ENCODE measurements at places on chromosomes 4 and X.
A peak's percentile ranks its signal among the peaks of the same experiment; 100 is the strongest.

GRCh38 chr4:10589321-10589720, 95.2 kb downstream of the CLNK start:
- DNase-seq: no peak

DNA sequence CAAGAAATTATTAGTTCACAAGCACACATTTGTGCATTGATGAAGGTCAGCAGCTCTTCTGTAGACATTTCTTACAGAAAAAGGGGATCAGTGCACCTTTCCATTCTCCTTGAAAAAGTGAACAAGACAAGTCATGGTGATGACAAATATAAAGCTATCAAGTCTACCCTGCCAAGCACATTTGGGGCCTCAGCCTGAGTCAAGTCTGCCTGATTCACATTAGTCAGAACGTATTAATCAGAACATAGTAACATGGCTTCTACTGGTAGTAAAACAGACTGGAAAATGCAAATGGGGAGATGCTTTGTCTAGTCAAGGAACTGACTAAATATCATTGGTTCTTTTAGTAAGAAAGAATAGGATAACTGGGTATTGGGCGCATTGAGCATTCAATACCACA, 2305.1 kb downstream of the PCDH7 start:
- no peak for DNase-seq

DNA sequence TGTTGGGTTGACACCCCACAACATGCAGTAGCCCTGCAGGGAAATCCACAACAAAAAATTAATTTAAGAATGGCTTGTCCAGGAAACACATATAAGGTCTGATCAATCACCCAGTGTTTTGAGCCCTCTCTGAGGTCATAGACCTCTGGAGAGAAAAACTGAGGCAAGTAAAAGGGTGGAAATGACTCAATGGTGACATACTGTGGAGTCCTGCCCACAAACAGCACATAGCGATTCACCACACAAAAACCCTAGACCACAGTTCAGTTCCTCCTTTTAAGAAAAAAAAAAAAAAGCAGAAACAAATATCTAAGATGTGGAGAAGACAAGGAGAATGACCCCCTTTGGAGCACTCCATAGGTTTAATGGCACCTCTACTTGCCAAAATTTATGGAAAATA, 2691.0 kb downstream of the PCDH7 start:
- DNase-seq: no peak

- no peak for DNase-seq
Observed at GRCh38 chr4:2154215-2154740, 87.6 kb downstream of the HAUS3 start.

GRCh38 chr4:125369098-125369497, 54.3 kb downstream of the FAT4 start:
- DNase-seq: no peak

DNA sequence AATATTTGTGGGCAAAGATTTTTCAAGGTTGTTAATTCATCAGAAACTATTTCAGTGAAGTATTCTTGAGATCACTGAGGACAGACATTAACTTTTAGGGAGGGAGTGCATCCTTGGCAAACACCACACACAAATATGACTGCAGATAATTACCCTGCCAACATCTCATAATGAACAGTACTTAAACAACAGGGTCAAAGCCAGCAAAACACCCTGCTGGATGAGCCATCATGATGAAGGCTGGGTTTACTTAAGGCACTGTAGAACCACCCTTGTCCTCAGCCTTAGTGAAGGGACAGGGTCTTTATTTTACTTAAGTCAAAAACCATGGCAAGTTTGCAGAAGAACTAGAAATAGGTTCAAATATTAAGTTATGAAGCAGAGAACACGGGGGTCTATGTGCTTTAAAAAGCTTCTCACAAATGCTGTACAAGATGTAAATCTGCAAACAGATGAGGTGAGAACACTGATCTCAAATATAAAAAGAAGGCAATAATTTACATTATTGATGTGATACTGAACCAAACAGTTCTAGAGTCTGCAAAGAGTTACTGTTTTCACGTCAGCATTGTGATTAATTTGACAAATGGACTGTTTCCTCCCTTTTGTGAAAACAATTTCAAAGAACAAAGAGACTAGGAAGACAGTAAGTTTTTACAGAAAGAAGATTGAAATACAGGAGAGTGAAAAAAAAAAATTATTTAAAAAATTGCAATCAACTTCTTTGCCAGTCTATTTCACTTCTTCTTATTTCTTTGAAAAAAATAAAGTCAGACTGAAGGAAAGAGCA, 28.2 kb downstream of the TAPT1 start:
- DNase-seq: no peak

DNA sequence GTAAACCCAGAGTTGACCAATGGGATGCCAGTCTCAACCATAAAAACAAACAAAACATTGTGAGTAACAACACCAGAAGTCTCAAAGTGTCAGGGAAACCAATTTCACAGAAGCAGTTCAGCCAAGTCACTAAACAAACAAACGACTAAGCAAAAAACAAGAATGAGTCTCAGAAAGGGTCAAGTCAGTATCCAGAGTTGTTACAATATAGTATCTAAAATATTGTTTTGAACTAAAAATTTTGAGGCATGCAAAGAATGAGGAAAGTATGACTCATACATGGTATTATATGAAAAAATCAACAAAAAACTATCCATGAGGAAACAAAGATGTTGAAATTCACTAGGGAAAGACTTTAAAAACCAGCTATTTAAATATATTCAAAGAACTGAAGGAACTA, 70.6 kb downstream of the AR start:
- no peak for DNase-seq

GRCh38 chr4:37664696-37665095, 21.5 kb downstream of the RELL1 start:
- DNase-seq: no peak

DNA sequence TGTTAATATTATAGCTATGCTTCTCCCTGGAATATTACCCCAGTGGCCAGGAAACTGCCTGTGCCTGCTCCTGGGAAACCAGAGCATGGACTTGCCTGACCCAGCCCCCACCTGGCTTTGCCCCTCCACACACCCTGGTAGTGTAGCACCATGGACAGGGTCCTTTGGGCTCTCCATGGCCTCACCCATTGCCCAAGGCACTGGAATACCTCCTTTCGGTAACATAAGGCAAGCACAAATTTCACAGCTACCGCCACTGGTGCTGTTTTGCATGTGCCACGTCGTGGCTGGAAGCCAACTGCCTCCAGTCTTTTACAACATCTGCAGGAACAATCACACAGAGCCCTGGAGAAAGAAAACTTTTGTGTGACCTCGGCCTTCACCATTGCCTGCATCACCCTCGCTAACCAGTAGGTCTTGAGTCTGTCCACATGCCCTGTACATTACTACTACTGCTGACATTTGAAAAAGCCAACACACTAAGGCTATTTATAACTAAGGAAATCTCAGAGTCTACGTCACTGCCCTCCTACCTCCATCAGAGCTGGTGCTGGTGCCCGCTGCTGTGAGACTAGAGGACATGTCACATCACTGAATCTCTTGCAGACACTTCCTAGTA, 47.7 kb downstream of the HPGD start:
- no peak for DNase-seq

- DNase-seq: no peak
Observed at GRCh38 chr4:86366920-86367319, 7.1 kb upstream of the MAPK10 start.

DNA sequence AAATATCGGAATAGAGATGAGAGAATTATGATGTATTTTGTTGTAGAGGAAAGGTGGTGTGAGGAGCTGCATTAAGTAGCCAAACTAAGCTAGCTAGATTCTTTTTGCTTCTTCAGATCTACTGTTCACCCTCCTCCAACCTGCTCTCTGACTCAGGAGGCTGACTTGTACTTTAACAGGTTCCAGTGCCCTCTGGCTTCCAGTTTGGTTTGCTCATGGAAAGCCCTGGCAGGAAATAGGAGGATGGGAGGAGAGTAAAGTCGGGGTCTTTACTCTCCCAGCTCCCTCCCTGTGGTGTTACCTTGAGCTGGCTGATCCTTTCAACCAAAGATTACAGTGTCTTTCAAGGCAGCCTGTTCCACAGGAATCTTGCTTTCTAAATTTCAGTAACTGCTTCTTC, 277.0 kb upstream of the EDA2R start:
- DNase-seq: no peak

DNA sequence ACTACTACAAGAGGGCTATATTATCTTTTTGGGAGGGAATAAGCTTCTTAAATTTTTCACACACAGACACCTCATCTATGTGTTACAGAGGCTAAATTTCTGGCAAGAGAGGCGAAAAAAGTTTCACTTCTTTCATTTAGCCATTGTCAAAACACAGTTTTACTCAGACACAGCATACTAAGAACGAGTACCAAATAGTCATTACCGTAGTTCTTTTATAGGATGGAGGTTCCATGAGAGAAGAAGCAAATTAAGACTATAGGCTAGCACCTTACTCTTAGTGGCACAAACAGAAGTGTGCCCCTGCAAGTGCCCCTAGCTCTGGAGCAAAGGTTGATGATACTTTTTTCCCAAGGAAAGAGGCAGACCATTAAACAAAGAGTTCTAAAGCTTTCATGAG, 26.2 kb downstream of the UGT2B7 start:
- no peak for DNase-seq

DNA sequence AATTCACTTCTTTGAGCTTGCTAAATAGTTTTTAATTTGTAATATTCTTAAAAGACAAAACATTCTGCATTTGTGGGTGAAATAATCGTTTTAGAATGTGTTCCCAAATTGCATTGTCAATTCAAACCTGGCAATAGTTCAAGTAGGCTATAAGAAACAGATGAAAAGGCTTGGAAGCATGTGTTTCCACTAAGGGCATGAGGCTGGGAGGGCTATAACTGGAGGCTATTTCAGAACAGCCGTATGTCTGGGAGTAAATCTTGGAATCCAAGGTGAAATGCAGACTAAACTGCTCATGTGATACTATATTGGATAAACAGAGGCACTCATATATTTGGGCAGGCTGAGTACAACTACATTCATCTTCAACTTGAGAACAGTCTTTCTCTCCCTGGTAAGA, 117.4 kb upstream of the GRPR start:
- no peak for DNase-seq

- DNase-seq: no peak
Observed at GRCh38 chrX:151688695-151689094, 6.6 kb upstream of the PRRG3 start.

GRCh38 chrX:24375600-24376131, 15.2 kb downstream of the SUPT20HL1 start:
- no peak for DNase-seq

DNA sequence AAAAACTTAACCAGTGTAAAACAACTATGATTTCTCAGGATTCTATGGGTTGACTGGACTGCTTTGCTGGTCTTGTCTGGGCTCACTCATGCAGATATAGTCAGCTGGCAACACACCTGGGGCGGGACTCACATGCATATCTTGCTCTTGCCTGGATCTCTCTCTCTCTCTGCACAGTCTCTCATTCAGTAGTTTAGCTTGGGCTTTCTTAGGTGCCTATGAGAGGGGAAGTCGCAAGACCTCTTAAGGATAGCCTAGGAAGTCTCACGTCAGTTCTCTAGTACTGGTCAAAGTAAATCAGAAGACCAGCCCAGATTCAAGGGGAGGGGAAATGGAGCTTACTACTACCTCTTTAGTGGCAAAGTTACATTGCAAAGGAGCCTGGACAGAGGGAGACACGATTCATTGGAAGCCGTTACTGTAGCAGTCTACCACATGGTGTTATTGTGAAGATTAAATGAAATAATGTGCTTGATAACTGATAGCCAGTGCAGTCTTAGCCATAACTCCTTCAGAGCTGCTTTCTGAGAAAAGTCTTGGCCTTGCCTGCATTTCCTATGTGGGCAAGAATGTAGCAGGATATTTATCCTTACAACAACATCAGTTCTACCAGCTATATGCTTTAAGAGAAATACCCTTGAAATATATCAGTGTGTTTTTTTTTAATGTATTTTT, 2.1 kb downstream of the COPS4 start:
- no peak for DNase-seq

DNA sequence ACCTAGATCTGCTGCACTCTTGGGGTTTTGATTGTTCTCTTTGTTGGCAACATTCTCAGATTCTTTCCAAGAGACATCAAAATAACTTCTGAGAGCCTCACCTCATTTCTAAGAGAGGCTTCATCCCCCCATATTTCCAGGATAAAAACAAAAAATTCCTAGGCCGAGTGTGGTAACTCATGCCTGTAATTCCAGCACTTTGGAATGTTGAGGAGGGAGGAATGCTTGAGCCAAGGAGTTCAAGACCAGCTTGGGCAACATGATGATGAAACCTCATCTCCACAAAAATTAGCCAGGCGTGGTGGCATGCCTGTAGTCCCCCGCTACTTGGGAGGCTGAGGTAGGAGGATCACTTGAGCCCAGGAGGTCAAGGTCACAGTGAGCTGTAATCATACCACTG, 477.0 kb downstream of the INPP4B start:
- no peak for DNase-seq

DNA sequence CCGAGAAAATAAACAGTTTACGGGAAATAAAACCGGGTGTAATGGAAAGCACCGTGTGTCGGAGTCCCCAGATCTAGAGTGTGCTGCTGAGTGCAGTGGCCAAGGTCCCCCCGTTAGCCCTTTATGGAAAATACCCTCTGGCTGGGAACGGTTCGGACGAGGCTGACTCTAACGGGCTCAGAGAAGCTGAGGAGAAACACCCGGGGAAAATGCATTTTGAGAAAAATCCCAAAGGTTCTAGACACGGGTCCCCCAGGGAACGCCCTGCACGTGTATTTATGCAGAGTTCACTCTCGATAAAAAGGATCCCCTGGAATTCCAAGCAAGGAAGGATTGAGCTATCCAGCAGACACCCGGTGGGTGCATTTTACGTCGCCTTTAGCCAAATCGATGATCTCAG, 177.2 kb downstream of the CRLF2 start:
- DNase-seq: no peak

DNA sequence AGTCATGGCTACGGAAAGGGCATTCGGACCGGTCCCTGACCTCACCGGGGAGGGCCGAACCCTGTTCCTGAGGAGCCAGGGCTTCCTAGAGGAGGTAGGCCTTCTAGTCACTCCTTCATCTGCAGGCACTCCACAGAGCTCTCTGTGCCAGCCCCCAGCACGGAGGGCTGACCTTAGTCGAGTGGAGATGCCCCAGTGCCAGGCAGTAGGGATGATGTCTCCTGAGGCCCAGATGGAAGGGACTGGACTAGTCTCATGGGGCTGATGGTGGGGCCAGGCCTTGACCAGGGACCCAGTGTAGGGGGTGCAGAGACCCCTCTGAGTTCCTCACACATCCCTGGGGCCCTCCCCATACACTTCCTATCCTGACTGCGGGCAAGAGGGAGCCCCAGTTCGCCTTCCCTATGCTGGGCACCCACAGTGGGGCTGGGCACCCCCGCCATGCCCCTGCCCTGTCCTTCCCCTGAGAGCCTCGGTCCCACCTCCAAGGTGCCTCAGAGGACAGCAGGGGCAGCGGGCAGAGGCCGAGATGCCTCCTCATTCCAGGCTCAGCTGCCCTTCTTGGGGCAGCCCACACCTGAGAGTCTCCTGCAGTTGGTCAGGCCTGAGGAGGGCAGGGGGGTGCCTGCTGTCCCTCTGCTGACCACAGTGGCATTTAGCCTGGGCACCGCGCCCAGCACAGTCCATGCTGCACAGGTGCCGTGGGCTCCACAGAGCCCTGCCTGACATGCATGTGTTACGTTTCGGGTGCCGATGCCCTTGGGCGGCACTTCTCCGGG, 1.4 kb upstream of the MSANTD1 start:
- peak; percentile 15 for DNase-seq
